ENCODE measurements at places on chromosomes 2 and 18. TPM values are rescaled to one million over a fixed set of nuclear protein-coding genes. Genes with fewer than 3 reads are reported as not detected.

The TRABD2A gene
- total RNA-seq, result 15.7 TPM

The PARD6G gene
- total RNA-seq, result 17.2 TPM

The PID1 gene
- 4.0 TPM for total RNA-seq

GRCh38 chr2:29066271-29066860, 8.0 kb downstream of the PCARE start:
- no peak overlapping the region for H3K27ac ChIP-seq
- no peak for DNase-seq
- no peak overlapping the region for H3K4me3 ChIP-seq
- no peaks in the 10 kb centered on the region for H3K27me3 ChIP-seq

The ILKAP gene
- total RNA-seq, result 29.7 TPM

The GALNT13 gene
- 5.2 TPM for total RNA-seq

The SERPINB11 gene
- not detected for total RNA-seq

- no peak overlapping the region for H3K27ac ChIP-seq
- H3K36me3 ChIP-seq, result no peaks in the 10 kb centered on the region
- DNase-seq, result no peak
These were observed 356.4 kb upstream of the SLC39A10 start for GRCh38 chr2:195300631-195301030.

GRCh38 chr2:14975381-14975780, 342.9 kb downstream of the LRATD1 start:
- no peak overlapping the region for H3K27ac ChIP-seq
- H3K4me1 ChIP-seq, result 0 out of 2 replicates have a peak, but pooled peaks cover 5% of the 10 kb centered on the region
- H3K27me3 ChIP-seq, result no peaks in the 10 kb centered on the region
- no peak overlapping the region for H3K4me3 ChIP-seq
- no peak for DNase-seq
- H3K36me3 ChIP-seq, result no peaks in the 10 kb centered on the region

GRCh38 chr2:10792001-10792634, 20.5 kb downstream of the PDIA6 start:
- peaks cover 90% of the 10 kb centered on the region for H3K36me3 ChIP-seq
- H3K27me3 ChIP-seq, result no peaks in the 10 kb centered on the region
- no peak overlapping the region for H3K4me3 ChIP-seq
- H3K4me1 ChIP-seq, result no peaks in the 10 kb centered on the region
- H3K27ac ChIP-seq, result no peak overlapping the region

The PROKR1 gene
- total RNA-seq, result 5.2 TPM

- no peak overlapping the region for H3K27ac ChIP-seq
- no peaks in the 10 kb centered on the region for H3K4me1 ChIP-seq
- no peaks in the 10 kb centered on the region for H3K36me3 ChIP-seq
- H3K27me3 ChIP-seq, result no peaks in the 10 kb centered on the region
- H3K4me3 ChIP-seq, result no peak overlapping the region
These were observed 71.0 kb downstream of the GALNT14 start for GRCh38 chr2:31067259-31067658.

- peaks cover 18% of the 10 kb centered on the region for H3K4me1 ChIP-seq
- no peak overlapping the region for H3K4me3 ChIP-seq
- H3K27me3 ChIP-seq, result no peaks in the 10 kb centered on the region
These were observed 193.8 kb upstream of the DPP10 start for GRCh38 chr2:114248648-114249047.

The ANKRD30BL gene
- total RNA-seq, result 0.62 TPM

GRCh38 chr2:218230882-218231281, 13.9 kb downstream of the ARPC2 start:
- no peak overlapping the region for H3K27ac ChIP-seq
- DNase-seq, result peak; percentile 37
- H3K36me3 ChIP-seq, result peaks cover 65% of the 10 kb centered on the region
- H3K4me3 ChIP-seq, result no peak overlapping the region
- no peaks in the 10 kb centered on the region for H3K4me1 ChIP-seq
- H3K27me3 ChIP-seq, result no peaks in the 10 kb centered on the region

The PLEKHH2 gene
- 6.7 TPM for total RNA-seq

DNA sequence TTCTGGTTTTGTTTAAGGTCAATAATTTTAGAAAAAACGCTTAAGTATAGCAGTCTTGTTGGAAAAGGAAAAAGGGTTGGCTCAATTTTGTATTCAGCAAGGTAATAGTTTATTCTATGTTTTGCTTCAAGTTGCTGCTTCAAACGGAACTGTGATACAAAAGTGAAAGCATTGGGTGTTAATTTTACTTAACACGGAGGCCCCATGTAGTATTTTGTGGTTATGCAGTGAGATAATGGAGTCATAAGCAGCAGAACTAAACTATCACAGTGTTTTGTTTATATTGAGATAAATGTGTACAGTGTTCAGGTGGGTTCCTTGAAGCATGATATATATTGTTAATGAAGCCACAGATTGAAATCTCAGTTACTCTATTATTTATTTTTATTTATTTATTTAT, 67.0 kb upstream of the LYPD6B start:
- no peak for DNase-seq
- no peak overlapping the region for H3K4me3 ChIP-seq
- H3K36me3 ChIP-seq, result no peaks in the 10 kb centered on the region
- H3K4me1 ChIP-seq, result peaks cover 39% of the 10 kb centered on the region

The GAREM1 gene
- total RNA-seq, result 5.6 TPM

DNA sequence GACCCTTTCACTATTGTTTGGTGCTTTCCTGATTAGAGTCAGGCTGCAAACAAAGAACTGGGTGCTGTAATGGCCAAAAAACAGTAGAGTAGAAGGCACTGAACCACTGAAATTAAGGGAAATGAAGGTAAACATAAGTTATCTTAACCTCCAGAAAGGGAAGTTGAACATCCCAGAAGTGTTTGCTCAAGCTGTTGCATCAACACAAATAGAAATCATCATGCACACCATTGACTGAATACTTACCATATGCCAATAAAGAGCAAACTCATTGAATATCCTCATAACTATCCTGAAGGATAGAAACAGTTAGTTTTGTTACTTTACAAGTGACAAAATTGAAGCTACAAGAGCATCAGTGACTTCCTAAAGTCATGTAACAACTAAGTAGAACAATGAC, 477.4 kb upstream of the CHST9 start:
- DNase-seq, result no peak
- H3K27ac ChIP-seq, result peak overlapping the region; percentile 59
- H3K4me1 ChIP-seq, result peaks cover 37% of the 10 kb centered on the region
- no peaks in the 10 kb centered on the region for H3K36me3 ChIP-seq
- no peaks in the 10 kb centered on the region for H3K27me3 ChIP-seq

The CABYR gene
- 48.4 TPM for total RNA-seq

The CCL20 gene
- total RNA-seq, result not detected

The CHMP1B gene
- total RNA-seq, result 52.1 TPM

The SERPINB12 gene
- not detected for total RNA-seq

The LHCGR gene
- 0.45 TPM for total RNA-seq

- peaks cover 7% of the 10 kb centered on the region for H3K4me1 ChIP-seq
- no peaks in the 10 kb centered on the region for H3K27me3 ChIP-seq
- DNase-seq, result peak; percentile 24
These were observed 55.9 kb downstream of the KCTD18 start for GRCh38 chr2:200453853-200454534.

The COL4A3 gene
- total RNA-seq, result 1.2 TPM

The KCNG2 gene
- not detected for total RNA-seq

The NAT8 gene
- not detected for total RNA-seq

GRCh38 chr2:181992776-181993175, 7.1 kb downstream of the PPP1R1C start:
- H3K4me1 ChIP-seq, result no peaks in the 10 kb centered on the region
- no peak overlapping the region for H3K4me3 ChIP-seq
- no peak overlapping the region for H3K27ac ChIP-seq
- no peaks in the 10 kb centered on the region for H3K36me3 ChIP-seq

DNA sequence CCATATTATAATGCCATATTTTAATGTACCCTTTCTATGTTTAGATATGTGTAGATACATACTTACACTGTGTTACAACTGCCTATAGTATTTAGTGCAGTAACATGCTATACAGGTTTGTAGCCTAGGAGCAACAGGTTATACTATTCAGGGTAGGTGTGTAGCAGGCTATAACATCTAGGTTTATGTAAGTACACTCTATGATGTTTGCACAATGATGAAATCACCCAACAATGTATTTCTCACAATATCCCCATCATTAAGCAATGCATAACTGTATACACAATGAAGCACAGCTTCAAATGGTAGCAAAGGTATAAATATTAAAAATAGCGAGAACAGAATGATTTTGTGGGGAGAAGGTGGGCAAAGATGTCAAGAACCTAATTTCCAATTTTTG, 117.8 kb downstream of the DYM start:
- H3K27ac ChIP-seq, result no peak overlapping the region
- H3K4me3 ChIP-seq, result no peak overlapping the region

GRCh38 chr18:56902653-56903052, 244.2 kb upstream of the BOD1L2 start:
- H3K36me3 ChIP-seq, result no peaks in the 10 kb centered on the region
- H3K4me1 ChIP-seq, result peaks cover 15% of the 10 kb centered on the region
- H3K27ac ChIP-seq, result no peak overlapping the region
- DNase-seq, result no peak

GRCh38 chr18:38602341-38602740, 1036.7 kb upstream of the CELF4 start:
- H3K27me3 ChIP-seq, result no peaks in the 10 kb centered on the region
- peaks cover 6% of the 10 kb centered on the region for H3K4me1 ChIP-seq

The ATG4B gene
- 102 TPM for total RNA-seq

- peaks cover 12% of the 10 kb centered on the region for H3K4me1 ChIP-seq
- no peak overlapping the region for H3K27ac ChIP-seq
- no peak overlapping the region for H3K4me3 ChIP-seq
- DNase-seq, result no peak
These were observed 787.6 kb upstream of the GCFC2 start for GRCh38 chr2:76498360-76498759.

All from GM23338 (cell line).